ENCODE measurements at places on chromosomes 12 and 14.

- peak; percentile 29 for DNase-seq
Observed at GRCh38 chr14:73723797-73724661, 9.8 kb upstream of the PNMA1 start.

DNA sequence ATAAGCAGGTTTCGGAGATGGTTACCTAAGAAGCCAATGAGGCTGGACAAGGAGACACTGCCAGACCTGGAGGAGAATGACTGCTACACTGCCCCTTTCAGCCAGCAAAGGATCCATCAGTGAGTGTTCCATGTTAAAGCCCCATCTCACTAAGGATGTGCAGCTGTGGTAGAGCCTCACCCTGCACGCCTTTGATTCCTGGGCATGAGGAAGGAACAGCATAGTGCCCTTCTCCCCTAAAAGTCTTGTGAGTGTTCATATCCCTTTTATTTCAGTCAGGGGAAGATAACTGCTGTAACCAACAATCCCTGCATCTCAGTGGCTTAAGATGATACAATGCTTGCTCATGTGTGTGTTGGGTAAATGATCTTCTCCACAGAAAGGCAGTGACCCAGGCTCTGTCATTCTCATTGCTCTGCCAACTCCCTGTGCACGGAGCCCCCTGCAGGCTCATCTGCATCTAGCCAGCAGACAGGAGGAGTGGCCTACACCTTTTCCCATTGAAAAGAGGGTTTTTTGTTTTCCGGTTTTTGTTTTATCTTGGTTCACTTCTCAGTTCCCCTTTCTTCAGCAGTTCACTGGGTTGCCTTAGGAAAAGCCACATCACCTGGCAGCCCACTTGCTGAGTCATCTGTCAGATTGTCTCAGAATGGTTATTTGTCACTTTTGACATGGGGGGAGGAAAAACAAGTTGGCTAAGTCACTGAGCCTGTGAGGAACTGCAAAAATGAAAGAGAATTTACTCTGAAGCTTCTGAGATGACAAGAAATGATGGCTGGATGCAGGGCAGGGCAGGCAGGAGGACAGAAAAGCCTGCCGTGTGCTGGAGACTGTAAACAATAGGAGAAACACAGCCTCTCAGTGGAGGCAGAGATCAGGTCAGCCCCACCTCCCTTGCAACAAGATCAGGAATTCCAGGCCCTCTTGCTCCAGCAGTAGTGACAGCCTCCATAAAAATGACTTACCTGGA, 193.3 kb downstream of the ANO4 start:
- peak; percentile 26 for DNase-seq

DNA sequence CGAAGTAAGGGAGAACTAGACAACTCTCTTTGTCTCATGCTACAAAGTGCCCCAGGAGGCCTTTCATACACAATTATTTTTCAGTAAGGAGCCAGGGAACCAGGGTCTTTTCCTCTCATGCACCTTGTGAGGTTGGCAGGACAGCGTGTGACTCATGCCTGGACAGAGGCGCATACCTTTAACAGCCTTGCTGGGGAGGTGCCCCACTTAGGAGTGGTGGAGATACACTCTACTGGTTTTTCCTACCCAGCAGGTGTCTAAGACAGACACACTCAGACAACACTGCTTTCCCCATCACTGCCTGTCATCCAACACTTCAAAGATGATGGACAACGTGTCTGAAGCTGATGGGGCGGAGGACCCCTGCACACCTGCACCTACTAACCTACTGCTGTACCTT, 49.1 kb downstream of the B4GALNT3 start:
- DNase-seq = no peak

DNA sequence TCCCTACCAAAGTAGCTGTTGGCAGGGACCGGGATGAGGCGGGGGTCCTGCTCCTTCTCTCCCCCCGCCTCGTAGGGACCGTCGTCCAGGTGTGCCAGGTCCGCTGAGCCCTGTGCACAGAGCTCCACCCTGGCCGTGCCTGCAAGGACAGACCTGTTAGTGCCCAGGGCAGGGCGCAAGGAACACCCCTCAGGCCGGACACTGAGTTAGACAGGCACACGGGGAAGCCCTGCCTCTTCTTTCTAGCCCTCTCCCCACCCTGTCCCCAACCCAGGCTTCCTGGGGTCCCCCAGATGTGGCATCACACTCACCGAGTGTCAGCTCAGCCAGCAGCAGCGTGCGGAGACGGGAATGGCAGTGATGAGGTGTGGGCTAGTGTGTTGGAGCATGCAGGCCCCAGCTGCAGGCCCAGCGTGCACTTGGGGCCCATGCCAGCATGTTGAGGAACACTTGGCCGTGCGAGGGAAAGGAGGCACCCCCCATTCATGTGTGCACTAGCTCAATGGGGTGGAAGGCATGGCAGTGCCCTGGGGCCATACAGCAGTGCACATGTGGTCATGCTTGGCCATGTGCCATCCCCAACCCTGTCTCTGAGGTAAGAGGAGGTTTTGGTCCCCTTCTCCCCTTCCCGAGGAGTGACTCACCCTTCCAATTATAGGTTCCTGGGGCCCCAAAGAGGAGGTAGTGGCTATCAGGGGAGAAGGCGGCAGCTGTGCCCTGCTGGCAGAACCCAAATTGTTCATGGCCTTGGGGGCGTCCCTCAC, 7.3 kb downstream of the ITGA7 start:
- DNase-seq = no peak

GRCh38 chr14:56815745-56816144, 5.5 kb upstream of the OTX2 start:
- no peak for DNase-seq

- no peak for DNase-seq
Observed at GRCh38 chr14:83709116-83709515, 1820.8 kb upstream of the FLRT2 start.

GRCh38 chr14:67680941-67681340, 6.5 kb upstream of the VTI1B start:
- DNase-seq = peak; percentile 42

DNA sequence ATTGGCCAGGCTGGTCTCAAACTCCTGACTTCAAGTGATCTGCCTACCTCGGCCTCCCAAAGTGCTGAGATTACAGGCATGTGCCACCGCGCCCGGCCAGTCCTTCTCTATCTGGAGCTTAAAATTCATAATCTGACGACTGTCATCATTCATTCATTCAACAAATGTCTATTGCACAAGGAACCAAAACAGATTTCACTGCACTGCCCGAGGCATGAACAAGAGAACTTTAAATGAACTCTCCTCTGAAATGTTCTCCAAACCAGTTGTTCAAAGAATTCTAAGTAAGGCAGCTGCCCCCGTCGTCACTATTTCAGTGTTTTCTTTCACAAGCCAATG, 44.8 kb upstream of the METAP2 start:
- no peak for DNase-seq

- no peak for DNase-seq
Observed at GRCh38 chr14:41350476-41350875, 256.2 kb upstream of the LRFN5 start.

- no peak for DNase-seq
Observed at GRCh38 chr12:19192710-19193109, 63.2 kb downstream of the PLEKHA5 start.

DNA sequence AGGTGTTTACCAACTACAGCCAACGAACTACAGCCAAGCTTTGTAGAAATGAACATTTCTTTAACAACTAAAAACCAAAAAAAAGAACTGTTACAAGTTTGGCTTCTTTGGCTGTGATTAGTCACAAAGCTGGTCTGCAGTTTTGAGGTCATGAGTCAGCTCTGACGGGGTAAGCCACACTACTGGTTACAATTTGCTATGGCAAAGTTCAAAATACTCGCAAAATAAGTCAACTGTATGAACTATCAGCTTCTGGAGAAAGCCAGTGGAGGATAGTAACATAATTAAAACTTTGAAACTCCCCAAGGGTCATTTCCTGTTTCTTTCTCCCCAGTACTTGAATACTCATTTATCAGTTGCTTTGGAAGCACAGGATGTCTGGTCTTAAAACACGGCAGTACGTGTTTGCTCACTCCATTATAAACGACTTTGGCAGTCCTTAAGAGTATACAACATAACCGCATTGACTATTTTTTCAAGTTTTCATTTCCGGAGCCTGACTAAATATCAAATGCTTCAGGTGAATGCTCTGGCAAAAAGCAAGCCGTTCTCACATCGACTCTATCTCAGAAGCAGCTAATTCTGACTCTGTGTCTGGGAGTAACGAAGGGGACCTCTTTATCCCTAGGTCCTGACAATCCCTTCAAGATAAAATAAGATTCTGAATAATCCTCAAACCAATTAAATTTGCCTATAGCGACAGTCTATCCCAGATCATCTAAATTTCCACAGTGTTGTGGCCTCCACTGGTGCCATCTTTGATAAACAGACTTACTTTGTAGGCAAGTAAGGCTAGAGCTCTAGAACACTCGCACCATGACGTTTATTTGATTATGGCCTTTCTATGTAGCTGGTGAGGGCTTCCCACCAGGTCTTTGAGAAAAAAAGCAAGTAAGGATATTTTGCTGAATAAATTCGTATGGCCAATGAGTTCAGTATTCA, 10.6 kb downstream of the PHLDA1 start:
- DNase-seq = peak; percentile 31

DNA sequence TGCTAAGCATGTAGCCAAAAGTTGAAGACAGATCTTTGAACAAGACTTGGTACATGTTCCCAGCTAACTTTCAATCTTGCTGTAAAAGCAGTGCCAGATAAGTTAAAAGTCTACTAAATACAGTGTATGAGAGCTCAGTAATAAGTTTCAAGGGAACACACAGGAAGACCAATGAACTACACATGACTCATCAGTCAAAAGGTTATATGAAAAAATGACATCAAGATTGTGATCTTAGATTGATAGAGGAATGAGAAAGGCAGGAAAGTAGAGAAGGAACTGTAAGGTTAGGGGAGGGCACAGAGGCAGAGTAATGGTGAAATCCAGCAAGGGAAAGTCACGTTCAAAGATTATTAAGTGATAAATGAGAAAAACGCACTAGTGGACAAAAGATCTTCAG, 249.9 kb upstream of the FLRT2 start:
- DNase-seq = no peak

DNA sequence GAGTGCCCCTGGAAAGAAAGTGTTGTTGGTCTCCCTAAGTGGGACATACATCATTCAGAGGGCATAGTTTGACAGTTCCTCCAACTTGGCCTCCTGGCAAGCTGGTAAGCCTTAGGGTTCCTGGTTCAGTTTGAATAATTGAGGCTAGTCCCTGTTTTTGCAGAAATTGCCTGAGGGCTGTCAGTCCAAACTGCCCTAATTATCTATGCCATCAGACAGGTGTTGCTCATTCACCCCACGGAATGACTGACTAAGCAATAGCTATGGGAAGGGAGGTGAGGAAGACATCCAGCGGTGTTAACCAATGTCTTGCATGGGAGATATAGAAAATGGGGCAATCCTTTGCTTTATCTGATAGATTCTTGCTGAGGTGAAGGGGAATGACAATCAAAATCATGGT, 37.6 kb downstream of the SPTSSA start:
- DNase-seq = no peak

GRCh38 chr12:3044141-3044630, 33.0 kb upstream of the TSPAN9 start:
- no peak for DNase-seq

GRCh38 chr12:69966839-69967238, 141.8 kb downstream of the MYRFL start:
- DNase-seq = no peak

DNA sequence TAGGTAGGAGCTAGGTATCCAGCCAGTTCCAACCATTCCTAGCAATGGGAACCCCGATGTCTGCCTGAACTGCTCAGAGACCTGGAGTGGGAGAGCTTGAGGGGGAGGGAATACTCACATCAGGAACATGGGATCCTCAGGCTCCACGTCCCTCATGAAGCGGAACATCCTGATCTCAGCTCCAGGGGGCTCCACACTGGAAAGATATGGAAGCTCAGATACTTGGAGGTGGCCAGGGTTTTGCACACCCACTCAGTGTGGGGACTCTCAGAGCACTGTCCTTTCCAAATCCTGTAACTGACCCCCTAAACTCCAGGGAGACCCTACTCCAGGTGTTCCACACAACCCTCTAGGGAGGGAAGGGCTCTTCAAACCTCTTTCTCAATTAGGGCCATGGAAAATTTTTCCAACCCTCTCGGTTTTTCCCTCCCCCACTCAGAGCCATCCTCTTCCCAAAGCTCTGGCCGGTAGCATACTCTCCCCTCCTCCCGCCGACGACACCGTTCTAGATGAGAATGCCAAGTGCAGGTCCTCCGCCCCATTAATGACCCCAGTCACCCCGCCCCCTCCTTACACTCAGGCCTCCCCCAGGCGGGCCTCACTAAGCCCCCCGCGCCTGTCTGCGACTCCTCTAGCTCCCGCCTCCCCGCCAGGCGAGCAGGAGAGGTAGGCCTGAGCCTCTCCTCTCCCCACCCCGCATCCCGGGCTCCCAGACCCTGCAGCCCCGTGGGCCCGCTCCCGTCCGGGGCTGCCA, 597 bp downstream of the MLF2 start:
- DNase-seq = no peak

DNA sequence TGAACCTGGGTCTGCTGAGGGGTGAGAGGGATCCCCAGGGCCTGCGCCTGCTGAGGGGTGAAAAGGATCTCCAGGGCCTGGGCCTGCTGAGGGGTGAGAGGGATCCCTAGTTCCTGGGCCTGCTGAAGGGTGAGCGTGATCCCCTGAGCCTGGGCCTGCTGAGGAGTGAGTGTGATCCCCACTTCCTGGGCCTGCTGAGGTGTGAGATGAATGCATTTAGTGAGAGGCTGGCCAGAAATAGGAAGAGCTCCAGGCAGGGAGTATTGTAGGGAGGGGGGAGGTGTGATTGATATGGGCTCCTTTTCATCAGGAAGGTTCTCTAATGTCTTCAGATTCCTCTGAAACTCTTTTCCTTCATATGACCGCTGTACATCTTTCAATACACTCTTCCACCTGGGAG, 43.0 kb downstream of the FAM186A start:
- no peak for DNase-seq

GRCh38 chr12:116153983-116154382, 123.5 kb downstream of the MED13L start:
- no peak for DNase-seq

GRCh38 chr12:75982169-75982564, 49.4 kb downstream of the PHLDA1 start:
- DNase-seq = no peak

DNA sequence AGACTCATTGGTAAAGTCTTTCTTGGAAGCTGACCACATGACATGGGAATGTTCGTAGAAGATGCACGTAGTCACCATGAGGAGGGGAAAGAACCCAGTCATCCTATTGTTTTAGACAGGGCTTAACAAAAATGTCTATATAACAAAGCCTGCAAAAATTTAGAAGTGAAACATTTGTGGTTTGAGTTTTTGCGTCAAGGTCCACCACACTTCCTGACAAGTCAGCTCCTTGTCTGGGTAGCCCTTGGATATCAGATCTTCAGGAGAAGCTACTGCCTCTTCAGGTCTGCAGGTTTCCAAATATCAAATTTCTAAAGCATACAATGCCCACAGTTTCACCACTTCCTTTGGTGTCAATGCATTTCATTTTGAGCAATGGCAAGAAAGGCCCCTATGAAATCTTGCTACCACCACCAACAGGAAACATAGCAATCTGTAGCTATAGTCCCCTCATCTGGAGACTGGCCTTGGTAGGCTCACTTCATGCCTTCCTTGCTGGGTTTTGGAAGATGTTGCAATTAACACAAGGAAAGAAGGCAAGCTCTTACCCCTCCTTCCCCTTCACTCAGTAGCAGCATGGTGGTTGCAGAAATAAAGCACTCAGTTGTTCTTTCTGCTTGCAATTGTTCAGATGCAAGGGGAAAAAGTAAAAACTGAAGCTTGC, 235.2 kb downstream of the PCNX1 start:
- peak; percentile 97 for DNase-seq

GRCh38 chr14:76768671-76769500, 7.6 kb downstream of the VASH1 start:
- no peak for DNase-seq
